Posterior cingulate gyrus (tissue), 11 donors: ENCODE measurements at places on chromosomes 7 and 10.

DNA sequence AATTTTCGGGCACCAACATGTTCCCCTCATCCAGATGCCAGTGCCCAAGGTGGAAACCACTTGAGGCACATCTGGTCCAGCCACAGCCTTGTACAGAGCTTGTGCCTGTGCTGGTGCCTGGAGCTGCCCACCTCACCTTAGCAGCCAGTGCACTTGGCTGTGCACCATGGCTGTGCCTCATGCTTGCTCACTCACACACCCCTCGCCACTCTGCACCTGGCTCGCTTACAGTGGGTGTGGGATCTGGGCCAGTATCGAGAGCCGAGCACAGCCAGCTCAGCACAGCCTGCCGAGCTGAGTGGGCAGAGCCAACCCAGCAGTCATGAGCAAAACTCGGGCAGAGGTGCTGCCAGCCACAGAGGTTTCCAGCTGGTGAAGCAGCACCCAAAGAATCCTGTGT, 139.9 kb upstream of the NUPR2 start:
- no peak for DNase-seq

DNA sequence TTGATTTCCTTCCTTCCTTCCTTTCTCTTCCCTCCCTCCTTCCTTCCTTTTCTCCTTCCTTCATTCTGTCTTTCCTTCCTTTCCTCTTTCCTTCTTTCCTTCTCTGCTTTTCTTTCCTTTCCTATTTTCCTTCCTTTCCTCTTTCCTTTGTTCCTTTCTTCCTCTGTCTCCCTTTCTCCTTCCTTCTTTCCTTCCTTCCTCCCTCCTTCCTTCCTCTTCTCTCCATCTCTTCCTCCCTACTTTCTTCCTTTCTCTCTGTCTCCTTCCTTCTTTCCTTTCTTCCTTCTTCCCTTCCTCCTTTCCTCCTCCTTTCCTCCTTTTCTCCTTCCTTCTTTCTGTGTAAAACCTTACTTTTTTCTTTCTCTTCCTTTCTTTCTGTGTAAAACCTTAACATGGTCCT, 32.3 kb upstream of the NPTX2 start:
- no peak for DNase-seq

- no peak for DNase-seq
Observed at GRCh38 chr10:33160151-33160550, 174.3 kb downstream of the NRP1 start.

- DNase-seq = no peak
Observed at GRCh38 chr10:60955957-60956425, 12.0 kb upstream of the RHOBTB1 start.

DNA sequence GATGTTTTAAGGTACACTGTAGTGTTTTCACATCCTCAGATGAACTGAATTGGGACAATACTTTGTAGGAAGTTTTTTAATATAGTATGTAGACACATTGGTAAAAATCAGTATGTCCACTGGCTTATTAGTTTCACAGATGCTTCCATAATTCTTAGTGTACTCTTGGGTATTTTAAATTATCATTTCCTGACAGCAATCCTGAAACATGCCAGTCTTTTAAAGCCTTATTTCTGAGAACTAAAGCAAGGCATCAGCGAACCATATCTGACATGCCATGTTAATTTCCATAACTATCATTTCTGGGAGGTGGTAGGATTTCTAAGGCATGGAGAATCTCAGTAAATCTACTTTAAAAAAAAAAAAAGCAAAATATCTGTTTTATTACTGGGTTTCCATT, 266.4 kb downstream of the ADK start:
- DNase-seq = no peak
